RWPE1 (cell line): ENCODE measurements at places on chromosomes 3 and 15.

GRCh38 chr15:31065824-31066223, 35.7 kb downstream of the TRPM1 start:
- peak; percentile 80 for DNase-seq

DNA sequence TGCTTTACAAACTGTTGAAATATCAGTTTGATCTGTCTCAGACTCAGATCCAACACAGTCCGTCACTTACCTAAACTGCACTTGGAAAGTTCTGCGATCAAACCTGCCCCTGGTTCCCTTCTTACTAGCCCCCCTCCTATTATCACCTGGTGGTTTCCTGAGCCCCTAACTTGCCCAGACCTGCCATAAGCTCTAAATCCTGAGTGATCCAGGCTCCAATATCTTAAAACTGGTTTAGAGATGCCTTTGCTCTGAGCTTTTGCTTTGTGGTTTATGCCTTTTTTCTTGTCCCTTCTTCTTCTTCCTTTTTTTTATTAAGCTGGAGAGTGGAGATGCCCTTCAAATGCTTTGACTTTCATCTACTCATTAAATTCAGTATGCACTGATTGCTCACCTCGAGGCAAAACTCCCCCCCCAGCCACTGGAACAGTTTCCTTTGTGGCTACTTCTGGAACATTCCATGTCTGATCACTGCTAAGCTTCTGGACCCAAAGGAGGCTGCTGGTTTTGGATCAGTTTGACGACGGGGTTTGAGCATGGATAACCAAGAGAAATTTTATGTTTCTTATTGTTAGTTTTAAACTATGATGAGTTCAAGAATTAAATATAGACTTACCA, 3.5 kb upstream of the ITGB5 start:
- DNase-seq: no peak

DNA sequence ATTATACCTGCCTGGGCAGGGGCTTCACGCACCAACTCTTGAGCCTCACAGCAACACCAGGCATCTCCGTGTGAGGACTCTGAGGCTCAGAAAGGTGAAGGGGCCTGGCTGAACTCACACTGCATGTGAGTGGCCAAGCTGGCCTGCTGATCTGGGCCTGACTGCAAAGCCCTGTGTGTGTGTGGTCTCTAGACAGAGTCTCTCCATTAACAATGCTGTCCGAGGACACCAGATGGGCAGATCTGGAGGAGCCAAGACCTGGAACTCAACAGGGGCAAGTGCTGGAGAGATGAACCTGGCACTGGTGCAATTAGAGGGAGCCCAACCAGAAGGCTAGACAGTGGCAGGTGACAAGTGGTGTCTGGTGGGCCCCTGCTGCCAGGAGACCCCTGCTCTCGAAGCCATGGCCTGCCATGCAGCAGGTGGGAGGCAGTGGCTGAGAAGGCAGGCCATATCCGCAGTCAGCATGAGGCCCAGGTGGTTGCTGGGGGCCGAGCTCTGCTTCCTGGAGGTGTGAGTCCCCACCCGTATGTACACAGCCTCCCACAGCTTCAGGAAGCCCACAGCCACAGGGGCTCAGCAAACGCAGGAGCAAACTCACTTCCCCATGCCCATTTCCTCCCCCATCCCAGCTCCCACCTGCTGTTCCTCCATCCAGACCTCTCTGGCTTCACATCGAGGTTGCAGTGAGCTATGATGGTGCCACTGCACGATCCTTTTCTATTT, 39.0 kb downstream of the CYP11A1 start:
- DNase-seq: no peak

DNA sequence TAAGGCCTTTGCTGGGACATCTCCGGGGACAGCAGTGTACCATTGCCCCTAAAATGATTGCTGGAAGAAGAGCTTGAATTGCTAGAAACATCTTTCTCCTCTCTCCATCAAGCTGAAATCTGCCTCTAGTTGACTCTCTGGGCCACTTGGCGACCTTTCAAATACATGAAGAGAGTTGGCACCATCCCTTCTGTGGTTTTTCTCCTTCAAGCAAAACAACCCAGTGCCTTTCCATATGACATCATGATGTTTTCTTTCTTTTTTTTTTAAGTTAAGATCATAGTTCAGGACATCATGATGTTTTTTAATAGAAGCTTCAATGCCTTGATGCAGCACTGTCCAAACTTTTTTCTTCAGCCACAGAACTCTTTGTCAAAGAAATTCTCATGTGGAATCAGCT, 144.0 kb upstream of the PTPRG start:
- no peak for DNase-seq

- DNase-seq: no peak
Observed at GRCh38 chr3:151905647-151906046, 32.2 kb downstream of the SUCNR1 start.

DNA sequence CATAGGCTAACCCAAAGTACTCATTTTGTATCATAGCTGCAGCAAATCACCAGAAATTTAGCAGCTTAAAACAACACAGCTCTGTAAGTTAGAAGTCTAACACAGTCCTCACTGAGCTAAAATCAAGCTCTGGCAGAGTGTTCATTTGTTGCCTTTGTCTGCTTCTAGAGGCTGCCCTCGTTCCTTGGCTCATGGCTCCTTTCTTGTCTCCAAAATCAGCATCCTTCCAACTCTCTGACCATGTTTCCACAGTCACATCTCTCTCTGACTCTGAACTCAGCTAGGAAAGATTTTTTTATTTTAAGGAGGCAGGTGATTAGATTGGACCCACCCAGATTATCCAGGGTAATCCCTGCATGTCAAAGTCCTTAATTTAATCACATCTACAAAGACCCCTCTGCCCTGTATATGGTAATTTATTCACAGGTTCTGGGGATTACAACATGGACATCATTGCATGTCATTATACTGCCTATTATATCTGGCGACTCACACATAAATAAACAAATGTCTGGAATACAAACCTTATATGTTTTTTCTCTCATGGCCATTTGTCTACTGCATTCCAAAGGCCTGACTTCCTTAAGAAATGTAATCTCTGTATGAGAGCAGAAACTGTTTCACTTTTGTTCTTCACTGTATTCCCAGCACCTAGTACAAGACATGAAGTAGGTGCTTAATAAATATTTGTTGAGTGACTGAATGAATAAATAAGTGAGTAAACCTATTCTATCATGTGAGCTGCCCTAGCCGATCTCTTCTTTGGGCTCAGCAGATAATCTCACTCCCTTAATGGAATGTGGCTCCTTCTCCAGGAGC, 15.1 kb upstream of the UACA start:
- DNase-seq: peak; percentile 36

GRCh38 chr3:194941360-194941955, 255.8 kb downstream of the FAM43A start:
- no peak for DNase-seq

- DNase-seq: no peak
Observed at GRCh38 chr3:17832016-17832415, 89.6 kb upstream of the TBC1D5 start.

DNA sequence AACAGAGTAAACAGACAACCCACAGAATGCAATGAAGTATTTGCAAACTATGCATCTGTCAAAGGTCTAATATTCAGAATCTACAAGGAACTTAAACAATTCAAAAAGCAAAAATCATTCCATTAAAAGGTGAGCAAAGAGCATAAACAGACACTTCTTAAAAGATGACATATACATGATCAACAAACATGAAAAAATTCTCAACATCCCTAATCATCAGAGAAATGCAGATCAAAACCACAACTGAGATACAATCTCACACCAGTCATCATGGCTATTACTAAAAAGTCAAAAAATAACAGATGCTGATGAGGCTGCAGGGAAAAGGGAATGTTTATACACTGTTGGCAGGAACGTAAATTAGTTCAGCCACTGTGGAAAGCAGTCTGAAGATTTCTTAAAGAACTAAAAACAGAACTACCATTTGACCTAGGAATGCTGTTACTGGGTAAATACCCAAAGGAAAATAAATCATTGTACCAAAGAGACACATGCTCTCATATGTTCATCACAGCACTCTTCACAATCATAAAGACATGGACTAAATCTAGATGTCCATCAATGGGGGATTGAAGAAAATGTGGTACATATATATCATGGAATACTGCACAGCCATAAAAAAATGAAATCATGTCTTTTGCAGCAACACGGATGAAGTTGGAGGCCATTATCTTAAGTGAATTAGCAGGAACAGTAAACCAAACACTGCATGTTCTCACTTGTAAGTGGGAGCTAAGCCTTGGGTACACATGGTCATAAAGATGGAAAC, 393.3 kb upstream of the CBLB start:
- DNase-seq: no peak

DNA sequence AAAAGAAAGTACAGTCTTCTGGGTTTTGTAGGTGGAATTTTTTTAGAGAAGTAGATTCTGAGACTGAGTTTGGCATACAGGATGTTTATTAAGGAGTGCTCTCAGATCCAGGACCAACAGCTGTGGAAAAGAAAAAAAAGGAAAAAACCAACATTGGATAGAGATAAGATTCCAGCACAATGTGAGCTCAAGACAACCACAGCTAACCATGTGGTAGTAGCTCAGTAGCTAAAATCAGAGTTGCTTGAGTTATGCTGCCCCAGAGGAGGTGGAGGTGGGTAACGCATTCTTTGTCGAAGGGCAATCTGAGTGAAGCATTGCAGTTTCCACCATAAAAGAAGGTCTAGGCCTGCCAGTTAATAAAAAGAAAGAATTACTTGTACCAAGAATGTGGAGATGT, 904.3 kb downstream of the NSUN3 start:
- DNase-seq: no peak

DNA sequence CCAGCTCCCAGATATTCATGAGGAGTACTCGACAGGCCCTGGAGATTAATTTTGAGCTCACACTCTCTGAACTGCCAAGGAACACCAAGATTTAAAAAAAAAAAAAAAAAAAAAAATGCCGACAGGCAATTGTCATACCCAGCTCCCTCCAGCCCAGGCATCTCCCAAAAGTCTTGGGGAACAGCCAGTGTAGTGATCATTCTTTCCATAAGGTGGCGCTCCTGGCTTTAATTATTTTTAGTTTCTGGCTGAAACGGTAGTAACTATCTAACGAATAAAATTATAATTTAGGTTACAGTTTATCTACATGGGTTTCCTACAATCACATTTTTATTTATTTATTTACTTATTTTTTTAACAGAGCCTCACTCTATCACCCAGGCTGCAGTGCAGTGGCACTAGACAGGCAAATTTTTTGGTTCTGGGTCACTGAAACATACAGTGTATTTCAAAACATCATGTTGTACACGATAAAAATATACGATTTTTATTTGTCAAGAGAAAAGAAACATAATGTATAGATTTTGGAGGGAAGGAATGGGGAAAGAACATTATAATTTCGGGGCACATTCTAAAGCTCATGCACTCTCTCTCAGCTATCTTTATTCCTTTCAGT, 157.3 kb downstream of the ADAMTS9 start:
- DNase-seq: peak; percentile 39

DNA sequence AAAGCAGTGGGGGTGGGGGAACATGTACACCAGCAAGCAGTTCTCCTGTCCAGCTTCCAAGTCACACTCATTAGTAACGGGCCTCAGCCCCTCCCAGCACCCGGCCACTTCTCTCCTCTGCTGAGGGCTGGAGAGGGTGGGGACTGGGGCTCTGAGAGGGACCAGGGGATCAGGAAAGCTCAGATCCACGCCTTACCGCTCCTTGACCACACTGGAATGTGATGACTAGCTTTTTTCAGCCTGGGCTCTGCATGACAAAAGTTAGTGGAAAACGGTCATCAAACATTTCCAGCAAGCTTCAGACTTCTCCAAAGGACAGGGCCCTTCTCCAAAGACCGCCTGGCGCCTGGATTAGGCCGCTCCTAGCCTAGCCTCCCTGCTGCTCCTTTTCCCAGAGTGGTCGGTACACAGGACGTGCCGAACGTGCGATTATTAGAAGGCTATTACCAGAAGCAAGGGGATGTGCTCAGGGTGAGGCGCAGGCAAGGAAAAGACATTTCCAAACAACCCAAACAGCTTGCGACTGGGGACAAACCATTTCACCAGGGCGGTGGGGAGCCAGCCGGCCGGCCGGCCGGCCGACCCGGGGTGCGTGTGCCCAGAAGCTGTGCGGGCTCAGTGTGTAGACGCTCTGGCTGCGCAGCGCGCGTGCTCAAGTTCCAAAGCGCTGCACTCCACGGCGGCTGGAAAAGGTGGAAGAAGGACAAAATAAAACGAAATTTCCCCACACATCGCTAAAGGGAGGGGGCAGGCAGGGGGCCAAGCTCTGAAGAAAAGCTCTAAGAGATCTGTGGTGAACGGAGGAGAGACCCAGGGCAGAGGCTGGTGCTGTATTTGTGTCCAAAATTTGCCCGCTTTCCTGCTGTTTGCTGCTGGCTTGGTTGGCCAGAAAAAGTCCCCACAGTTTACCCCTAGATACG, 51.0 kb upstream of the SSR3 start:
- DNase-seq: peak; percentile 9

DNA sequence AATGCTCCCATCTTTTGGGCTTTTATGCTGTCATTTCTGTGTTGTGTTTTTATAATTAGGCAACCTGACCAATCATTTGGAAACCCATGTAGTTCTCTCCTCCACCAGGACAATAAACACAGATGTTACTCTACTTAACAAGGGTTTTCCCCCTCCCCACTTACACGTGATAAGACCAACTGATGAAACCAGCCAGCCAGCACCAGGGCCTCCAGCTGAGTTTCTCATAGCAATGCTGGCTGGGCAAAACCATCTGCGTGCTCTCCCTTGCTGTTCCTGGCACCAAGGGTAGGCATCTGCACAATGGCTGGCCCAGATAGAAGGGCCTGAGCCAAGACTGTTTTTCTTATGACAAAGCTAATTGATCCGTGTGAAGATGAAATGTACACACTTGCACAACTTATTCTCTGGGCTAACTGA, 310.4 kb downstream of the PLCL2 start:
- no peak for DNase-seq

DNA sequence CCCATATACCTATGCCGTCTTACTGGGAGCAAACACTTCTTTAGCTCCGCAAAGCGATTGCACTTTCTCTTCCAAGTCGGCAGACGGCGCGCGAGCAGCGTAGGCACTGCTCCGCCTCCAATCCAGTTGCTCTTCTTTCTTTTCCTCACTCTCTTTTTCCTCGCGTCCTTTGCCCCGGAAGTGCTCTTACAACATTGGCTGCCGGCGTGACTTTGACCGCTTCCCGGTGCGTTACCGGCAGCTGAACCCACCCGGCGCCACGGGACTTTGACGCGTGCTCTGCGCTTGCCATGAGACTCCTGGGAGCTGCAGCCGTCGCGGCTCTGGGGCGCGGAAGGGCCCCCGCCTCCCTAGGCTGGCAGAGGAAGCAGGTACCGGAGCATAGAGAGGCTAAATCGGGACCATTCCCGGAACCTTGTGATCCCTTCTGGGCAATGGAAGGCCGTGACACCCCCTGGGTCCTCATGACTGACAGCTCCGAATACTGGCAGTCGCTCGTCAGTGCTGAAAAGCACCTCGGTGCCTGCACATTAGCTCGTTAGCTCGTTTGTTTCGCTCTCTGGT, at the start of gene GFM1:
Gene GFM1 (plus strand): TSS at position 183 of the 564 bp plus-strand sequence. CDS start 108 bp downstream, at position 291.
- peak; percentile 87 for DNase-seq

- DNase-seq: no peak
Observed at GRCh38 chr3:174232658-174233429, 626.3 kb upstream of the NAALADL2 start.

- no peak for DNase-seq
Observed at GRCh38 chr3:33729993-33730392, 11.9 kb upstream of the CLASP2 start.

- DNase-seq: no peak
Observed at GRCh38 chr3:52880047-52880446, 17.3 kb downstream of the STIMATE start.

GRCh38 chr3:192220915-192221314, 506.4 kb downstream of the FGF12 start:
- no peak for DNase-seq
